ENCODE measurements at places on chromosomes 4 and X.

GRCh38 chr4:80568891-80569290 is 233.4 kb downstream of the CFAP299 start:
- no peak for DNase-seq

- DNase-seq = no peak
Observed at GRCh38 chrX:44253575-44253942, 89.9 kb downstream of the EFHC2 start.

- no peak for DNase-seq
Observed at GRCh38 chr4:74794382-74795010, at the start of gene BTC. Gene BTC (minus strand): TSS chr4:74794523. CDS start chr4:74794325, 198 bp downstream.

- no peak for DNase-seq
Observed at GRCh38 chr4:114146947-114147618, 167.6 kb upstream of the ARSJ start.

GRCh38 chr4:76904646-76905190 is 6.8 kb upstream of the SOWAHB start:
- DNase-seq = no peak

GRCh38 chrX:136190038-136190713 is 42.8 kb downstream of the FHL1 start:
- no peak for DNase-seq

- DNase-seq = no peak
Observed at GRCh38 chr4:156098805-156099204, 145.1 kb upstream of the CTSO start.

GRCh38 chr4:81040012-81040659 is 9.6 kb downstream of the BMP3 start:
- DNase-seq = no peak

GRCh38 chr4:145299380-145300076 is 119.1 kb upstream of the OTUD4 start:
- peak; percentile 59 for DNase-seq

DNA sequence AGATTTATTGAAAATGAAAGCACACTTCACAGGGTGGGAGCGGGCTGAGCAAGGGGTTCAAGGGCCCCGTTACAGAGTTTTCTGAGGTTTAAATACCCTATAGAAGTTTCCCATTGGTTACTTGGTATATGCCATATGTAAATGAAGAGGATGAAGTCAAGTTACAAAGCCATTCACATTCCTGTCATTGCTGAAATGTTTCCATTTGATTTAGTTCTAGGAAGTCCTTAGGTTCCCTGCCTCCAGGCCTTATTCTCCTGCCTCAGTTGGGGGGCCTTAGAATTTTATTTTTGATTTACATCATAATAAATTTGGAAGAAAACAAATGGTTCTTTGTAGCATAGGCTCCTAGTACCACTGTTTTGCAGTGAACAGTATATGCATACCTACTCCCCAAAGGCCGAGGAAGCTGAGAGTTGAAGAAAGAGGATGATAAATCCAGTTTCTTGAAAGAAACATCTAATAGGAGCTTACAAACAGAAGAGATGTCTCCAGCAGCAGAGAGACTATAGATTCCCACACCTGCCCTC is 31.8 kb downstream of the SERTM2 start:
- DNase-seq = no peak

- no peak for DNase-seq
Observed at GRCh38 chr4:175935016-175935661, 123.1 kb upstream of the GPM6A start.

DNA sequence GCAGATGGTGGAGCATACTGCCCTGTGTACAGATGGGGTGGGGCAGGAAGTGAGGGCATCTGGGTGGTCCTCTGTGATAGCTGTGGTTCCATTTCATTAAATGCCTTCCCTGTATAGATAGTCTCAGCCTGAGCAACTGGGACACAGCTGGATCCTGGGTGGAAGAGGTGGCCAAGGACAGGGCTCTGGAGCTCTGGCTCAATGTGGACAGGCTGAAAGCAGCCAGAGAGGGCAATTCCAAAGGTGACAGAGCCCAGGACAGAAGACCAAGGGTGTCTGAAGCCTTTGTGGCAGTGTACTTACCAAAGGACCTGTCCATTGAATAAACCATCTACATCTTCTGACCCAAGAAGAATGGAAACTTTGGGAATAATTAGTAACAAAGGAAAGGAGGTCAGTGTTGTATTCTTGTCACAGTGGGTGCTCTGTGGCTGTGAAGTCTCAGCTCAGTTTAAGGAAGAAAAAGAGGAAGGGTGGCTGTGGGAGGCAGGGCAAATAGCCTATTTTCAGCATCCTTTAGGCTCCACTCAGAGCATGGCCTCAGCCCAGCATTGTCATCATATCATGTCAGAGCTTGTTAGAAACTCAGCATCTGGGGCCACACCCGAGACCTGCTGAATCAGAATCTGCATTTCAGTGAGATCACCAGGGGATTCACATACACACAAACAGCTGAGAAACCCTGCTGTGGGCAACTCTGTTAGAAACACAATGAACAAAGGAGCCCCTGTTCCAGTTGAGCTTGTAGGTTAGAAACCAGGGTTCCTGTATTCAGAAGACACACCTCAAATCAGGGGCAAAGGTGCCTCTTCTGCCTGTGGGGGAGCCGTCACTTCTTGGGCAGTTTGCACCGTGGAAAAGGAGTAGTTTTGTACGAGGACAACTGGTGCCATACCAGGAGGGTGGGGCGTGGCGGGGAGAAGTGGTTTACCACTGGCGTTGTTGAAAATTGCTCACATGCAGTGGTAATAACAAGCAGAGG is 168.6 kb downstream of the PTTG2 start:
- DNase-seq = peak; percentile 39

- no peak for DNase-seq
Observed at GRCh38 chr4:60737858-60738257, 462.3 kb upstream of the ADGRL3 start.

- no peak for DNase-seq
Observed at GRCh38 chr4:136908122-136908521, 624.2 kb downstream of the PCDH18 start.

DNA sequence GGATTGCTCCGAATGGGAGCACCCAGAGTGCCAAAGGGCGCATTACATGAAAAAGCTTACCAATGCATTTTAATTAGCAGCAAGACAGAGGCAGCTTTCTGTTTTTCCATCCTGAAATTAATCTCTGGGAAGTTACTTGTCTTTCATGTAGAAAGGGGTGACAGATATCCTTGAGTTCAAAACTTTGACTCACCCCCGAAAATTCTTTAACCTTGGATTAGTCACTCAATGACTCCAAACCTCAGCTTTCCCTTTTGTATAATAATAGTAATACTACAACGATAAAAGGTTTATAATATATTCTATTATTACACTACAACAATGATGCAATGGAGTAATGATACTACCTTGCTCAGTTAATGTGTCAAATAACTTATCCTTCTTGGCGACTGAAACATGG is 126.3 kb downstream of the ADAMTS3 start:
- DNase-seq = no peak

- no peak for DNase-seq
Observed at GRCh38 chr4:48970471-48970921, 15.6 kb upstream of the CWH43 start.

GRCh38 chr4:91345632-91346031 is 958.1 kb upstream of the GRID2 start:
- no peak for DNase-seq

DNA sequence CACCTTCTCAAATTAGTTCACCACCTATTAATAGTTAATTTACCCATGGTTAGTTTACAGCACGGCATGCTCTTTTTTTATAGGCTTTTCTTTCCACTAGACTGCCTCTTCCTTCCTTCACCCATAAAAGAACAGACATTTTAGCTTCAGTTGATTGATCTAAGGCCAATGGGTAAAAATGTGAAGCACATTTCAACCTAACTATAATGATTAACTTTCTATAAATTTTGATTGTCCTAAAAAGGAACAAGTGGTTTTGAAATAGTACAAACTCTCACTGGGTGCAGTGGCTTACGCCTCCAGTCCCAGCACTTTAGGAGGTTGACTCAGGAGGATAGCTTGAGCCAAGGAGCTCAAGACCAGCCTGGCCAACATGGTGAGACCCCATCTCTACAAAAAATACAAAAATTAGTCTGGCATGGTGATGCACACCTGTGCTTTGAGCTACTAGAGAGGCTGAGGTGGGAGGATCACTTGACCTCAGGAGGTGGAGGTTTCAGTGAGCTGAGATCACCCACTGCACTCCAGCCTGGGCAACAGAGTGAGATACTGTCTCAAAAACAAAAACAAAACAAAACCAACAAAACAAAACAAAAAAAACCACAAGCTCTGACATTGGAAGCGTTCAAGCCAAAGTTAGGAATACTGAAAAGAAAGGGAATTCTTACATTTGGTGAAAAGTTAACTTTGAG is 89.9 kb upstream of the FAT1 start:
- no peak for DNase-seq

GRCh38 chrX:13195340-13195739 is 124.5 kb downstream of the ATXN3L start:
- DNase-seq = no peak

DNA sequence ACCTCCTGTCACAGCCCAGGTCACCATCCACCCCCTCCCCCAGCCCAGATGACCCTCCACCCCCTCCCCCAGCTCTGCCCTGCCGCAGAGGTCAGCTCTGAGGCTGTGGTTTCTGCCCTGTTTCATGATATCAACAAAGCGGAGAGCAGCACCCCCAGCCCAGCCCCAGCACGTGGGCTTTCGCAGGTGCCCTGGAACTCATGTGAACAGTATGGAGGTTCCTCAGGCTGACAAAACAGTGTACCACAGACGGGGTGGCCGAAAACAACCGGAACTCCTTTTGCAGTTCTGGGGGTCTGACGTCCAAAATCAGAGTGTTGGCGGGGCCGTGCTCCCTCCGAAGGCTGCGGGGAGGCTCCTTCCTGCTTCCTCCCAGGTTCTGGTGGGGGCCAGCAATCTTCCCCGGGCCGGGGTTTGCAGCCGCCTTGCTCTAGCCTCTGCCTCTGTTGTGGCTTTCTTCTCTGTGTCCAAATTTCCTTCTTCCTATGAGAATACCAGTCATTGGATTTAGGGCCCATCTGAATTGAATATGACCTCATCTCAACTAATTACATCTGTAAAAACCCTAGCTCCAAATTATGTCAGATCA is 7.9 kb upstream of the PSAPL1 start:
- no peak for DNase-seq

DNA sequence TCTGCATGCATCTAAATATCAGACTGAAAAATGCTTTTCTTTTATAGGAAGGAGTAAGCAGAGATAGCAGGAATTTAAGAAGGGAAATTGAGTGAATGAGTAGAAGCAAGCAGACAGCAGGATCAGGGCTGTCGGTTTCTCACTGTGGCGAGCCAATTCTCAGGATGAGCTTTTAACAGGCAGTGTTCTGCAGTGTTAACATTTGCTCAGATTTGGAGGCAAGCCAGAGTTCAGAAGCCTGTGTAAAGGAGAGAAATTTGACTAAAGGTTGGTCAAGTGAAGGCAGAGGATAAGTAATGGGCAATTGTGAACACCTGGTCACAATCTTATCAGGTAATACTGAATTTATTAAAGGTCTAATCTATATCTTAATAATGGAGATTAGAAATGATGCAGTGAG is 133.3 kb upstream of the MAGEB16 start:
- no peak for DNase-seq

- no peak for DNase-seq
Observed at GRCh38 chr4:154984148-154984547, 203.1 kb downstream of the RBM46 start.

DNA sequence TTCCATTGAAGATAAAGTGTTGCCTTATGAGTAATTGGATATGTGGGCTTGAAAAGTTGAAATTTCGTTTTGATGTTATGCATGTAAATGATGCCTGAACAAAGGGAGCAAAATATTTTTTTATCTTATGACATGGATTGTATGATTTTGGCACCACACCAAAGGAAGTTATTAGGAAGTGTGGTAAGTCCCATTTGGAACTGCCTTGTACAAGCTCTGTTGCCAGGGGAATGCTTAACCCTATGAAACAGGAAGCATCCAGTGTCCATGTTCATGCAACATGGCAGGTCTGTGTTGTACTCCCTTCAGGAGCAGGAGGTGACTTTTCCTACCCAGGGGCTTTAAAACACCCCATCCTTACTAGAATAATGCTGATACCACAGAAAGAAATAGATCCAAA is 13.2 kb downstream of the SMPX start:
- no peak for DNase-seq

DNA sequence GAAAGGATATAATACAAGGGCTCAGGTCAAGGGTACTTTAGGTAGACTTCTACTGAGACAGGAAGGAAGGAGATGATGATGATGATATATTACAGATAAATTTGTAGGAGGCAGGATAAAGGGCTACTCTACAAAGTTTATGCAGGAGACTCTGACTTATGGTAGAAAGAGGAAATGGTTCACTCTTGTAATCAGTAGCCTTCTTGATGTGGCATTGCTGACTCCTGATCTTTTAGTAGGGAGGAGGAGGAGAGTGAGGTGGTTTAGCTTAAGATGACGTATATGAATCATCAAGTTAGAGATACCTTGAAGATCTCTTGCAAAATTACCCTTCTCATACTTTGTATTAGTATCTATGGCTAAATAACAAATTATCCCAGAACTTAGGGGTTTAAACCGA is 4.7 kb downstream of the BLTP1 start:
- no peak for DNase-seq

DNA sequence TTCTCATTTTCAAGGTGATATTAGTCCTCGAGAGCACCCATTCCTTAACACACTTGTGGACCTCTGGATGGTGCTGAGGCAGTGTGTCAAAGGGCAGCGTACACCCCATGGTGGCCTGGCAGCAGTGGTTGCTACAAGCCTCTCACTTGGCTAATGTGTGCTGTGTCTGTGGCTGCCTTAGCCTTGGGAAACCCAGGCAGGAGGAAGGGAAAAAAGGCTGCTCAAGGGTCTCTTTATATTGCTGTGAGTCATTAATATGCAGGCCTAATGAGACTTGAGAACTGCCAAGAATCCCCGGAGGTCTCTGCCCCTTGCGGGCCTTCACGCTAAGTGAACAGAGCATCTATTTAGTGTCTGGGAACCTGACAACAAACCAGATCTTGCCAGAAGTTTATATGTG is 7.0 kb downstream of the PCDH10 start:
- no peak for DNase-seq

- DNase-seq = peak; percentile 96
Observed at GRCh38 chr4:189940178-189941004, at the start of gene FRG1. Gene FRG1 (plus strand): TSS chr4:189940872. CDS start chr4:189941010, 138 bp downstream.

GRCh38 chrX:154729439-154729838 is 21.4 kb downstream of the GAB3 start:
- DNase-seq = no peak

DNA sequence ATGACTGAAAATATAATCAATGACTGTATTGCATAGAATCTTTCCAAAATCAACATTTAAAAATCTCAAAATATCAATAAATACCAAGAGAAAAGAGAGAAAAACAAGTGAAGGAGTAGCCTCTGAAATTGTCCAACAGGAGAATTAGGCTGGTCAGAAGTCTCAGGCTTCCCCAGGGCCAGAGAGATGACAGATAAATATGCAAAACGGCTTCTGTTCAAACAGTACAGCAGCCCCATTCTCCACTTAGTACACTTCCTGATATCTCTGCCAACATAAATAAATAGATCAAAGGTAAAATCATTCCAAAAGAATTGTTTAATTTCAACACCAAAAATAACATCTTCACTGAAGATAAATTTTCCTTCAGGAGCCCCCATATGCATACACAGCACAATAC is 204.7 kb upstream of the GABRA2 start:
- no peak for DNase-seq

GRCh38 chr4:182169987-182170386 is 73.2 kb upstream of the TENM3 start:
- DNase-seq = no peak

GRCh38 chr4:110411574-110412011 is 64.4 kb upstream of the ENPEP start:
- DNase-seq = no peak
